ENCODE measurements at places on chromosomes 11 and 22.

DNA sequence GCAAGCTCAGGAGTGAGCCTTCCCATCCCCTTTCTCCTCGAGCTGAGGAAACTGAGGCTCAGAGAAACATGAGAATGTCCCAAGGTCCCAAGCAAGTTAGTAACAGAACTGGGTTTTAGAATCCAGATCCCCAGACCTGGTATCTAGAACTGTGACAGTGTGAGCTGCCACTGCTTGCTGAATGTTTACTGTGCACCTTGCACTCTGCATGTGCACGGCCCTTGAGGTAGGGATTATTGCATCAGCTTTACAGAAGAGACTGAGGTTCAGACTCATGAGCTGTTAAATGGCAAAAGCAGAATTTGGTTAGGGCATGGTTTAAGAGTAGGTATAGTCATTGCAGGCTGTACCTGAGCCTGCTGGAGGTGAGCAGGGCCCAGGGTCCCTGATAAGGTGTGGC is 3.8 kb upstream of the MPPED1 start:
- no peak for DNase-seq

GRCh38 chr11:122031813-122032212 is 84.2 kb downstream of the BLID start:
- no peak for DNase-seq

- no peak for DNase-seq
Observed at GRCh38 chr11:66885950-66886440, 29.1 kb downstream of the LRFN4 start.

GRCh38 chr11:78200061-78200460 is 11.3 kb downstream of the USP35 start:
- no peak for DNase-seq

- no peak for DNase-seq
Observed at GRCh38 chr11:72581067-72581466, 93.2 kb downstream of the PDE2A start.

GRCh38 chr22:44669561-44669976 is 32.4 kb upstream of the PRR5 start:
- DNase-seq, result no peak

DNA sequence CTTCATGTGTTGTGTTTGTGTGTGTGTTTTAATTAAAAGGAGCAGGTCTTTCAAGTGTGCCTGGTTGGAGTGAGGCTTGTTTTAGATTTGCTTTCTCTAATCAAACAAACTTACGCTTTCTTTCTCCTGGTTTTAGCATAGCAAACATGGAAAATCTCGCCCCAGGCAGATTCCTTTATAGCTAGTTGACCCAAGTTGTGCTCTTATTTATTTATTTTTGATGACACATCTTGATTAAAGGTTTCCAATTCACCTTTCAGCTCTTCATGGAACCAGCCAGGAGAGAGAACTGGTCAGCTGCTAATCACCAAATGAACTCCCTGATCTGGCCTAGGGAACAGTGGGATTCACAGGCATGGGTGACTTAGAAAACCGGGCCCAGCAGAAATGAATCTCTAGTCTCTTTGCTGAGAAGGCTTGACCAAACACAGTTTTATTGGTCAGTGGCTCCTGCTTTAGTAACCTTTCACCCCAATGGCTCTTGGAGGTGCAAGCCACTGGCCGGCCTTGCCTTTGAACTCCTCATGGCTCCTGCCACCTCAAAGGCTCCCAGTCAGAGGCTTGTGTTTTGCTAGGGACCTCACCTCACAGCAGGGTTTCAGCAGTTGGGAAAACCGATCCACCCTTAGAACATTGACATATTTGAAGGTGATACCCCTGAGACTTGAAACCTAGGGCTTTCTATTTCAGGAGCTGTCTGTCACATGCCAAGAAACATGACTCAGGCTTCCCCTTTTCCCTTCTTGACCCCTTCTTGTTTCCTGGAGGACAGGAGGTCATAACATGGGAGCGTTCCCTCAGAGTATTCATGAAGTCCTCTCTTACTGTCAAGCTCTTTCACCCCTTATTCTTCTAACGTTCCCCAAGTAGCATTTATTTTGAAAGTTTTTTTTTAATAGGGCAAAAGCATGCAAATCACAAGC is 48.8 kb downstream of the EXT2 start:
- no peak for DNase-seq
